ENCODE measurements at places on chromosomes 12 and 14.

DNA sequence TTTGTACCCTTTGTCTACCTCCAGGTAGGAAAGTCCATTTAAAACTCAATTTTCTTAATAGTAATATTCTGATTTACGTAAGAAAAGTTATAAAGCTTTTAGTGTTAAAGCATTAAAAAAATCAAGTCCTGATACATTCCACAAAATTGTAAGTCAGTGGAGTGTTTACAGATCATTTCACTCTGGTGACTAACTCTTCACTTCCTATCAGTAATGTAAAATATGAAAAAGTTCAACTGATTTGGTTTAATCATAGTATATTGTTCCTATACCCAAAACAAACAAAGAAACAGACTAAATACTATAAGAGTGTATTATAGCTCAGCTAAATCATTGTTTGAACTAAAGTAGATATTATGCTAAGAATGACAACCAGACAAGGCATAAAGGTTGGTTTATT, 85.9 kb downstream of the VEZT start:
- DNase-seq, result no peak

DNA sequence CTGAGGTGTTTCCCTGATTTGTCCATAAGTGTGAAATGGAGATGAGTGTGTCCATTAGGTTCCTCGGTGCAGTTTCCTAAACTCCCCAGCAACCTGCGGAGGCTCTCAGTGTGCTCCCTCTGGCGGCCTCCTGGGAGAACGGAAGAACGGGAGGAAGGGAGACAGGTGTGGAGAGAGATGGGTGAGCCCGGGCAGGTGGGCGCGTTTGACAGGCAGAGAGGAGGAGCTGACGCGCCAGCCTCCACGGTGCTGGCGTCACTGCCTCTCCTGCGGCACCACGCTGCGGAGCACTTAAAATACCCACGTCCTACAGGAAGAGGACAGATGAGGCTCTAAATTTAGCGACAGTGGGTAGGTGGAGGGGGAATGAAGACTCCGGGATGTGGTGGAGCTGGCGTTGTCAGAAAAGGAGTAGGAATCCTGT, 26.8 kb upstream of the PEX5 start:
- DNase-seq, result peak; percentile 87

GRCh38 chr12:29201296-29201695, 52.2 kb downstream of the FAR2 start:
- no peak for DNase-seq

DNA sequence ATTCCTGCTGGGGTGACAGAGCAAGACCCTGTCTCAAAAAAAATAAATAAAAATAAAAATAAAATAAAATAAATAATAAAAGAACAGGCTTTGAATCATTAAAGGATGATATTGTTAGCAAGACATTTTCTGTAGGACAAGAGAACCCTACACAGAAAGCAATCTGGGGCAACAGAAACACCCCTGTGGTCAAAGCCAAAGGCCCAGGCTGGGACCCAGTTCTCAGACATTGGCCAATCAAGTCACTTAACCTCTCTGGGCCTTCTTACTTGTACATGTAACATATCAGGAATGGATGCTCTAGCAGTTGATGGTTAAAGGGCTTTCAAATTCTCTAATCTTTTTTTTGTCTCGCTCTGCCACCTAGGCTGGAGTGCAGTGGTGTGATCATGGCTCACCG, 35.5 kb upstream of the TESC start:
- no peak for DNase-seq

DNA sequence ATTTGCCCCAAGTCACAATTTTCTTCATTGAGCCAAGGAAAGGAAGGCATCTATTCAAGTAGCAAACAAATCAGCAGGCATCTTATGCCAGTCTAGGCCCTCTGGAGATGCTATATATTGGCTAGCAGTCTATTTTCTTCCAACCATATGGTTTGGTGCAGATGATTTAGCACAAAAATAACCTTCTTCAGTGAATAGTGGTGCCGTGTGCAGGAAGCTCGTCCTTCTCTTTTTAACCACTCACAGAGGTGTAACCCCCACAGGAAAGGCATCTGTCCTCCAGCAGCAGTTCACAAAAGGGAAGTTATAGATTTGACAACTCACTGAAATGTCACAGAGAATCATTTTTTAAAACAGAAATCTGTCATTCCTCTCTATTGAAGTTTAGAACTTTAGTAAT, 445.7 kb upstream of the SYT1 start:
- no peak for DNase-seq

DNA sequence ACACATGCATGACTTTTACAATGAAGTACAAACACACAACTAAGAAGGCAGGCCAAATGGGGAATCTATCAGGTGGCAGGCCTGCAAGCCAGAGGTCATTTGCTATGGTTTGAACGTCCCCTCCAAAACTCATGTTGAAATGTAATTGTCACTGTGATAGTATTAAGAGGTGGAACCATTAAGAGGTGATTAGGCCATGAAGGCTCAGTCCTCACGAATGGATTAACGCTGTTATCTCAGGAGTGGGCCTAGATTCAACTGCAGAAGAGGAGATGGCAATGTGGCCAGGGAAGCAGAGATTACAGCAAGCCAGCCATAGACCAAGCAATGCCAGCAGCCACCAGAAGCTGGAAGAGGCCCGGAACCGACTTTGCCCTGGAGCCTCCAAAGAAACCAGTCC, 13.5 kb upstream of the ACTR6 start:
- no peak for DNase-seq

DNA sequence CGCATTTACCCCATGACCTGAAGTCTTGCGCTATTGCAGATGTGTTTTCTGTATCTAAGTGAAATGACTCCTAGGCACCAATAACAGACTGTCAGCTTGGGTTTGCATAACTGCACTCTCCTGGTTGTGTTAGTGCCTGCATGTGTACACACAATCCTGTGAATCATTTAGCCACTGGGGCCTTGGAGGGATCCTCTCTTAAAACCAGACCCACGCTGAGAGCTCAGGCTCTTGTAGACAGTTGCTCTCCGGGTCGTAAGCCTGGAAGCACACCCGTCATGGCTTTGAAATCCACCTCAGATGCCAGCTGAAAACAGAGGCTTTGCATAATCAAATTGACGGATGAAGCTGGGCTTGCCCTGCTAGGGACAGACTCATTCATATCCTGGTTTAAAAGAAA, 79.2 kb upstream of the RBM19 start:
- DNase-seq, result no peak

DNA sequence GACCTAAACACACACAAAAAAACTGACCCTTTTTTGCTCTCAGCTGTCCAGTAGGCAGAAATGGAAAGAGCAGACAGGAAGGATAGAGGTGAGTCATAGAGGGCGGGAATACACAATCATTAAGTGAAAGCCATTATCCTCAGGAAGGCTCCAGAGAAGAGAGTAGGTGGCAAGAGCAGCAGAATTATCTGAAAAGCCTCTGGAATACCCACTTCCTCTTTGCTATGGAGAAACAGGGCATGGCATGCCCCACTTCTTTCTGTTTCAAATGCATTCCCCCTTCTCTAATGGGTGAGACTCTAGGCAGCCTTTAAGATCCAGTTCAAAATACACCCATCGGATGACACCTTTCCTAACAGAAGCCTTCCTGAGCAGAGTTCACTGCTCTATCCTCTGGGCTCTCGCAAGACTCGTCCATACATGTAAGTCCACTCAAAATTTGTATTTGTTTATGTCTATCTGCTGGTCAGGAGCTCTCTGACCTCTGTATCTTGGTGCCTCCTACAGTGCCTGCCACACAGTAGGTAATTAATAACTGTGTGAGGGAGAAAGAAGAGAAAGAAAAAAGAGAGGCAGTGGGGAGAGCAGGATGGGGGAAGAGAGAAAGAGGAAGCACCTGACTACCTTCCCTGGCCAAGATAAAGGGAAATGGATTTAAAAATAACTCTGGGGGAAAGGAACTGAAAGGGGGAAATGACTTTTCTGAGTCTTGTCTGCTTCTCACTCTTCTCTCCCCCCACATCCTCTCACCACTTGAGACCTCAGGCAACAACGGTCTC, 8.5 kb downstream of the KLHL33 start:
- no peak for DNase-seq

- no peak for DNase-seq
These were observed 90.2 kb upstream of the SYT10 start for GRCh38 chr12:33529810-33530209.

- no peak for DNase-seq
These were observed 1.0 kb upstream of the VRTN start for GRCh38 chr14:74347097-74347794.

DNA sequence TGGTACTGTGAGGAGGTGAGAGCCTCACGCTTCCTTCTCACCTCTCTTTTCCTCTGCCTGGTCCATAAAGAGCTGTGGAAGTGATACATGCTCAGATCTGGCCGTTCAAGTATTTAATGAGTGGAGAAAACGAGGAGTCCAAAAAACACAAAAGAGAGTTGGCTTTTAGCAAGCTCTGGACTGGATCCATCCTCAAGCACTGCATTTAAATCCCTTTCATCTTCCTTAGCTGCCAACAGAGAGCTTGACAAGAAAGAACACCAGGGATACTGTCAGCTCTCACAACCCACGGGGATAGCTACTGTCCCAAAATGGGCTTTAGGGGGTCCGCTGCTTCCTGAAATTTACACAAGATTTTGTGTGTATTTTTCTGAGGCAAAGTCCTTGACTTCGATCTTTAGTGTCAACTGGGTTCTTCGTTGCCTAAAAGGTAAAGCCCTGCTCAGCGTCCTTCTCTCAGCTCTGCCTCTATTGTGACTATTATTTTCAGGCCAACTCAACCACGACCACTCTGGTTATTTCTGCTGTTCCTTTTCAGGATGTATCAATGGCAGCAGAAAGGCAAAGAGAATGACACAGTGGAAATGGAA, 120.9 kb downstream of the TMTC1 start:
- DNase-seq, result no peak

DNA sequence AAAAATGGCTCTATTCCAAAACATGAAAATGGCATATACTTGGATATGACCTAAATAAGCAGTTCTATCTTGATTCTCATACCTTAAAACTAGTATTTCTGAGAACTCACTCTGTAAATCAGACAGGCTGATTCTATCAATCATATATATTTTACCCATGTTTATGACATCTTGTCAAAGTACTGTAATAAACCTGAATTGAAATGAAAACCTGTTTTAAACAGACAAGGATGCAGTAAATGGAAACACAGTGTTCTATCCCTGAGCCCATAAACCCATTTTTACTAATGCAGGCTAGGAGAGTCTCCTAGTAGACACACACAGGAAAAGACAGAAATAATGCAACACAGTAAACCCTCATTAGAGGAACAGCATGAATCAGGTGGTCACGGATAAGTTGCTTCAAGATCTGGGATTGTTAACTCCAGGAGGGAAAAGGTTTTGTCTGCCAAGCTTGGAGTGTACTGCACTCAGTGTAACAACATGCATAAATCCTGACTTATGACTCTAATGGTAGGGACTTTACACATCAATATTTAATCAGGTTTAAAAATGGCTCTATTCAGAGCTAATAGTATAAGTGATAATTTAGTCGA, 93.6 kb upstream of the CPNE8 start:
- no peak for DNase-seq

DNA sequence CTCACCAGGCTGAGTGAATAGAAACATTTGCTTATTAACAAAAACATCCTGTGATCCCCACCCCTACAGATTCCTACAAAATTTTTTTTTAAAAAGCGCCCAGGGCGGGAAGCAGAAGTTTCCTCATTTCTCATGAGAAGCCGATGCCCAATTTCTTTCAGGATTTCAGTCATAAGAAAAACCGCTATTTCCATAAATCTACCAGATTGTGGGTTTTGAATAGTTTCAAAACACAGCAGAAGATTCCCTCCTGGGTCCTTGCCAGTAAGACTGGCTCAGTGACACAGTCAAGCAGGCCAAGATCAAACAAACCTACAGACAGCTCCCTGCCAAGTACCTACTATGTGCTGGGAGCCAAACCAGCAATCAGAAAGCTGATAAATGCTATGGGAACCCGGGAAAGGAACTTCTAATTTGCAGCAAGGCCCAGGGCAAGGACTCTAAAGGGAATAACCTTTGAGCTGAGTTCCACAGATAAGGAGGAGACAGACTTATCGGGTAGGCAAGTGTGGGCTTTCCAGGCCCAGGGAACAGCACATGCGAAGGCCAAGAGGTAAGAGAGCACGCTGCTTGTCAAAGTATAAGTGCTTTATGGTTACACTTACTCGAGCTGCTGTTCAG, 68.7 kb downstream of the CCDC88C start:
- no peak for DNase-seq

- DNase-seq, result peak; percentile 19
These were observed 9.1 kb upstream of the KIF21A start for GRCh38 chr12:39451977-39452376.

DNA sequence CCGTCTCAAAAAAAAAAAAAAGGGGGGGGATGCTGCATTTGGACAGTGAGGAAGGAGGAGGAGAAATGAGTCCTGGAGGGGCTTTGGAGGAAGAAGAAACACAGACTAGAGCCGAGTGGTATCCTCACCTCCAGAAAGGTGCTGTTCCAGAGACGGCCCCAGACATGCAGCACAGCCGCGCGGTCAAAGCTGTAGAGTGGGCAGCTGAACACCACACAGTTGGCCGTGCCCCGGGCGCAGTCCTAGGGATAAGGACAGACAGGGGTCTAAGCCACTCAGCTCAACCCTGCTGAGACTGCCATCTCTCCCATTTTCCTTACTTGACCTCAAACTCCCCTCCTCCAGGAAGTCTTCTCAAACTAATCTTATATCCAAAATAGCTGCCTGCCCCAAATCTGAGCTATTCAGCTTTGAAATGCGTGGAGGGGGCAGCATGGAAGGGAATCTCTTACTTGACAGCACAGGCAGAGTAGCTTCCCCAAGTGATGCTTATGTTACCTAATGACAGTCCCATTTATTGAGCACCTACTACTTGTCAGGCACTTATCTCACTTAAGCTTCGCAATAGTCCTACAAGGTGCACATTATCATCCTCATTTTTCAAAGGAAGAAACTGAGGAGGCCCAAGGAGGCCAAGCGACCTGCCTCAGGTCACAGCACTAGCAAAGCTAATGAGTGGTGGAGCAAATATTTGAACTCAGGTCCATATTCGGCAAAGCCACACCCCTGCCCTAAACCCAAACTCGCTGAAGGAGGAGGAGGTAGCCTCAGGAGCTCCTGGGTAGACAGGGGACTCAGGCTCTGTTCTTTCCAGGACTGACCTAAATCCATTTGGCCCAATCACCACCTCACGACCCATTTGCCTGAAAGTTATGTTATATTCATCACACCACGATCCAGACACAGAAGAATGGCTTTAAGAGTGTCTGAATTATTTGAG, 18.7 kb downstream of the ITGA7 start:
- no peak for DNase-seq

DNA sequence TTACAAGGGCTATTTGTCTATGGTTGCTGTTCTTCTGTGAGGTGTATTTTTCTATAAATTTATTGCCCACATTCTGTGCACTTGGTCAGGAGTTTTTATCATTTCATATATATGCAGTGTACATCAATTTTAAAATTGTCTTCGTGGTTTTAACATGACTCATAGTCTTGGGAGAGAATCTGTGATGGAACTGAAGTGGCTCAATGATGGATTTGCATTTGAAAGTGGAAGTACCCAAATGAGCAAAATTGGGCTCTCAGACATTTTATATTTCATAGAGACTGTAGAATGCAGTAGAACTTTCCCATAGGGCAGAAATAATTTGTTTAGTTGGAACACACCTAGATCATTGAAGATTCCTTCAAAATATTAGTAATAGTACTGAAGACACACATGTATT, 1.9 kb upstream of the SCFD1 start:
- DNase-seq, result no peak

- no peak for DNase-seq
These were observed 1.0 kb upstream of the NAP1L1 start for GRCh38 chr12:76085520-76085868.
